Activated CD4-positive, alpha-beta memory T cell treated with anti-CD3 and anti-CD28 coated beads for 36 hours (primary cell): ENCODE measurements at places on chromosomes 16 and 17. TPM values are rescaled to one million over a fixed set of nuclear protein-coding genes. Genes with fewer than 3 reads are reported as not detected.

- no peak overlapping the region for H3K4me3 ChIP-seq
- H3K27ac ChIP-seq, result no peak overlapping the region
- H3K27me3 ChIP-seq, result no peaks in the 10 kb centered on the region
- DNase-seq, result no peak
- H3K4me1 ChIP-seq, result no peaks in the 10 kb centered on the region
These were observed 151.3 kb upstream of the SOX9 start for GRCh38 chr17:71969500-71969899.

The SGCA gene
- not detected for total RNA-seq

The PPY gene
- not detected for total RNA-seq

DNA sequence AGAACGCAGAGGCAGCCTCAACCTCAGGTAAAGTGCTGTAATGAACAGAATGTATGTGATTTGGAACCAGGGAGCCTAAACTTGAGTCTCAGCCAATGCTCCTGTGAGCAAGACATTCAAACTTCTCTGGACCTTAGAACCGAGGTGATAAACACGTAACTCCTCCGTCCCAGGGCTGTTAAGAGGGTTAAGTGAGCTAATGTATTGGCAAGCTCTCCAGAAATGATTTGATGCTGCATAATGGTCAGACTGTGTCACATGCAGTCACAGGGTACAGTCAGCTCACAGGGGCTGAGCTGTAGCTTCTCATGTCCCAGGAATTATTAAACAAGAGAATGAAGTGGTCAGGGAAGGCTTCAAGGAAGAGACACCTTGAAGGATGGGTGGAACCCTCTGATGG is 10.0 kb upstream of the SLC4A1 start:
- no peaks in the 10 kb centered on the region for H3K36me3 ChIP-seq

The TEKT1 gene
- total RNA-seq, result not detected

DNA sequence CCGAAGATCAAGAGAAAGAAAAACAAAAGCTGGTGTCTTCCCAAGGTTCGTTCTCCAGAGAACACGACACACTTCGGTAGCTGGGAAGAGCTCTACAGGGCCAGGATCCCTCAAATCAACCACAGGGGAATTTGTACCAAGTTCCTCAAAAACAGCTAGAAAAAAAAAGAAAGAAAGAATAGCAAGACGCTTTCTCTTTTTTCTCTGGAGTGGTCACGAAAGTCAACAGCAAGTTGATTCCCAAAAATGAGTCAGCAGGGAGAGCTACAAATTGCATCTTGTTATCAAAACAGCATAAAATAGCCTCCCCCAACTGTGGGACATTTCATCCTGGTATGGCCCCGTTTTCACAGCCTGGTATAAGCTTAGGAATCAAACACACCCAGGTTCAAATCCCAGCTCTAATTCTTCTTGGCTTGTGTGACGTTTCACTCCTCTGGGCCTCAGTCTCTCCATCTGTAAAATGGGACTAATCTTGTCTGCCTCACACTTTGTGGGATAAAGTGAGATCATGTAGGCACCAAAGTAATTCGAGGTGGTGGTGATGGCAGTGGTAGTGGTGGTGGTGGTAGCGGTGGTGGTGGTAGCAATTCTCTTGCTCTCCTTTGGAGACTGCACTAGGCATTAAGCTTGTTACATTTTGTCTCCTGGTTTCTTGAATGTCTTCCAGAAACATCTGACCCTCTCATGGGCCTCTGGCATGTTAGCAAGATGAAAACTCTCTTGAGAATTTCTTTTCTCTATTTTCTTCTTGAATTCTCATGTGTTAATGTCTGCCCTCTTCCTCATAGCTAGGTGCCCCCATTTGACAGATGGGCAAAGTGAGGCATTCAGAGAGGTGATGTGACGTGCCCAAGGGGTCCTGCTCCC is 988 bp upstream of the IL21R start:
- peaks cover 33% of the 10 kb centered on the region for H3K36me3 ChIP-seq
- no peak for DNase-seq
- H3K27ac ChIP-seq, result peak overlapping the region; percentile 64
- H3K4me1 ChIP-seq, result peaks cover 36% of the 10 kb centered on the region

The KRT27 gene
- total RNA-seq, result not detected

DNA sequence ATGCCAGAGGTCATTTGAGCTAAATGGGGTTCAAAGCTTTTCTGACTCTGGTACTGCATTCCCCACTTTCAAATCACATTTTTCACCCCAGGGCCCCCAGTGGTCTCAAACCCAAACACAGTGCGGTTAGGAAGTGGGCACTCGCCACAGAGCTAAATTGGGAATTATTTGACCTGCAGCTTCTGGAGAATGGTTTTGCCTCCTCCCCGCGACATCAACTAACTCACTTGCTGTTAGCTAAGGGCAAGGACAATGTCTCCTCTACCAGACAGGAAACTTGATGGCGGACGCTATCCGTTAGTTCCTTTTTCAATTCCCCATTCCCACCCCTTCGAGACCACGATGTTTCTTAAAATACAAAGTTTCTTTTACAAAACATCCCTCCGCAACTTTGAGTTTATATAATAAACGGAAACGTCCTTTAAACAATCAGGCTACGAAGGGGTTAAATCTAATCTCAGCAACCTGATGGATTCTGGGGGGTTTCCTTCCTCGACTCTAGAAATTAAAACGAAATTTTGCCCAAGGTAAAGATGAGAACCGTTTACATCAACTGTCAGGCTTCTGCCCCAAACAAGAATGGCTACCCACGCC is 500 bp upstream of the KAT7 start:
- peaks cover 30% of the 10 kb centered on the region for H3K36me3 ChIP-seq
- DNase-seq, result peak; percentile 31
- H3K4me3 ChIP-seq, result peak overlapping the region; percentile 91

DNA sequence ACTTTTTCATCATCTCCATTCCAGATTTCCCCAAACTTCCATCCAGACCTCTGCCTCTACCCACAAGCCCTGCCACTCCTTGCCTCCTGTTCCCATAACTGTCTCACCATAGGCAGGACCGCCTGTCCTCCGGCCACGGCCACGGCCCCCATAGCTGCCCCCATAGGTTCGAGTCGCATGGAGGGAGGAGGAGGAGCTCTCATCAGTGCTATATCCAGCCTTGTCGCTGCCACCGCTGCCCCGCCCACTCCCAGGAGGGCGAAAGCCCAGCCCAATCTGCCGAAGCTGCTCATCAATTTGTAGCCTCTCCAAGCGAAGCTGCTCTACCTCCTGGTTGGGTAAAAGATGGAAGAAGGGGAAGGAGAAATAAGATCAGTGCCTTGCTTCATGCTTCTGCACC is 3.4 kb upstream of the SOX15 start:
- H3K4me1 ChIP-seq, result no peaks in the 10 kb centered on the region
- peaks cover 45% of the 10 kb centered on the region for H3K36me3 ChIP-seq
- H3K4me3 ChIP-seq, result no peak overlapping the region
- no peak for DNase-seq
- no peak overlapping the region for H3K27ac ChIP-seq
- no peaks in the 10 kb centered on the region for H3K27me3 ChIP-seq

GRCh38 chr17:67312265-67312664 is 54.1 kb downstream of the PSMD12 start:
- no peak overlapping the region for H3K27ac ChIP-seq
- H3K4me3 ChIP-seq, result no peak overlapping the region
- H3K4me1 ChIP-seq, result no peaks in the 10 kb centered on the region
- H3K36me3 ChIP-seq, result no peaks in the 10 kb centered on the region
- DNase-seq, result no peak
- no peaks in the 10 kb centered on the region for H3K27me3 ChIP-seq

The HLF gene
- 3.5 TPM for total RNA-seq

DNA sequence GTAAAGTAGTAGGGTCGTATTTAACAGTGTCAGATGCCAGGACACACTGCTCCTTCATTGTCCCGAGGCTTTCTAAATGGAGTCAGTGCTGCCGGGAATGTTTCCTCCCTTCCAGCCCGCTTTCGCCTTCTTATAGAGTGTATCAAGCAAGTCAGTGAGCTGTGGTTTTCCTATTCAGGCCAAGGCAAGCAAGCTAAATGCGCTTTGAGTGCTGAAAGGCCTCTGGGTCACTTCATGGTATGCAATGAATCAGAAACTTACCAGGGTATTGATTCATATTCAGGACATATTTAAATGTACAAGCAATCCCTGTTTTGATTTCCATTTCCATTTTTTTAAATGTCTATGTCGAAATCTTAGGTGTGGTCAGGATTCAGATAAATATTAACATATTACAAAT is 327.9 kb upstream of the SOX9 start:
- H3K36me3 ChIP-seq, result no peaks in the 10 kb centered on the region
- H3K27ac ChIP-seq, result no peak overlapping the region

The CDRT4 gene
- total RNA-seq, result 6.8 TPM

DNA sequence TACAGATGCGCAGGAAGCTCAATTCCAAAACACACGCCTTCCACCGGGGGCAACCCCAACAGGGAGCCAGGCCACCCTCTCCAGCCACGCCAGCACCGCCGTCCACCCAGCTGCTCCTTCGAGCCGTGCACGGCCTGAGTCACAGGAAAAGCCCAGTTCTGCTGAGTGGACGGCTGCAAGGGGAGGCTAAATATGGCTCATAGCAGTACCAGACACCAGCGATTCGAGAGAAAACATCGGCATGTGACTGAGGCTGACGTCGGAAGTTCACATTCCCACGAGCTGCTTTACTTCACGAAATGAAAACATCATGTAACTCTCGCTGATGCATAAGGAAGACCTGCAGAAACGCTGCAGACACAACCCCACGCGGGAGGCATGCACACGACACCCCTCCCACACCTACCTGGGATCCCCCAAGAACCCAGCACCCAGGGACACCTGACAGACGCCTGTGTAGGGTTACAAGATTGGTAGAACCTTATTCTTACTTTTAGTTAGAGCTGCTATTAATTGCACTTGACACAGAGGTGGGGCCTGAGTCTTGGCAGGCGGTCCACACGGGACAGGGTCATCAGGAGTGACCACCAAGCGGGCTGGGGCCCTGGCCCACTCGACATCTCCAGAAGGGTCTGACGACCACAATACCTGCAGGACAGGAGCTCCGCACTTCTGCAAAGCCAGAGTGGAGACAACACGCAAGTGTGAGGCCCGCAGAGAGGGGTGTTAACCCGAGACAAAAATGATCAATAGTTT is 116.8 kb downstream of the ANKRD11 start:
- H3K36me3 ChIP-seq, result peaks cover 17% of the 10 kb centered on the region
- H3K4me3 ChIP-seq, result no peak overlapping the region
- peaks cover 79% of the 10 kb centered on the region for H3K4me1 ChIP-seq
- no peak overlapping the region for H3K27ac ChIP-seq

DNA sequence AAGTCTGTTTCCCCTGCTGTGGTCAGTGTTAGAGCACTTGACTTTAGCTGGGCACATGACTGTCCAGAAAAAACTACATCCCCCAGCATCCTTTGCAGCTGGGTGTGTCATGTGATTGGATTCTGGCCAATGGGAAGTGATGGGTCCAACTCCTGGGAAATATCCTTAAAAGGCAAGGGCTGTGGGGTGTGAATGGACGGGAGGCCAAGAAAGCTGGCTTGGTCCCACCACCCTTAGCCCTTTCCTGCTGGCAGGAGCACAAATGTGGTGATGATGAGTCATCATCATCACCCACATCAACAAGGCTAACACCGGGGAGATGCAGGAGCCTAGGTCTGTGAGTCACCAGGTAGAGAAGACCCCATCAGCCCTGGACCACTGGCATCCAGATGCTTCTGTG is 341.7 kb downstream of the C16orf95 start:
- no peak for DNase-seq
- H3K27ac ChIP-seq, result no peak overlapping the region
- H3K27me3 ChIP-seq, result no peaks in the 10 kb centered on the region
- H3K36me3 ChIP-seq, result no peaks in the 10 kb centered on the region

The CCP110 gene
- total RNA-seq, result 26.3 TPM

- H3K4me1 ChIP-seq, result no peaks in the 10 kb centered on the region
- no peak for DNase-seq
- peaks cover 6% of the 10 kb centered on the region for H3K36me3 ChIP-seq
- H3K27ac ChIP-seq, result no peak overlapping the region
- no peaks in the 10 kb centered on the region for H3K27me3 ChIP-seq
These were observed 24.7 kb downstream of the UNKL start for GRCh38 chr16:1389762-1390161.

DNA sequence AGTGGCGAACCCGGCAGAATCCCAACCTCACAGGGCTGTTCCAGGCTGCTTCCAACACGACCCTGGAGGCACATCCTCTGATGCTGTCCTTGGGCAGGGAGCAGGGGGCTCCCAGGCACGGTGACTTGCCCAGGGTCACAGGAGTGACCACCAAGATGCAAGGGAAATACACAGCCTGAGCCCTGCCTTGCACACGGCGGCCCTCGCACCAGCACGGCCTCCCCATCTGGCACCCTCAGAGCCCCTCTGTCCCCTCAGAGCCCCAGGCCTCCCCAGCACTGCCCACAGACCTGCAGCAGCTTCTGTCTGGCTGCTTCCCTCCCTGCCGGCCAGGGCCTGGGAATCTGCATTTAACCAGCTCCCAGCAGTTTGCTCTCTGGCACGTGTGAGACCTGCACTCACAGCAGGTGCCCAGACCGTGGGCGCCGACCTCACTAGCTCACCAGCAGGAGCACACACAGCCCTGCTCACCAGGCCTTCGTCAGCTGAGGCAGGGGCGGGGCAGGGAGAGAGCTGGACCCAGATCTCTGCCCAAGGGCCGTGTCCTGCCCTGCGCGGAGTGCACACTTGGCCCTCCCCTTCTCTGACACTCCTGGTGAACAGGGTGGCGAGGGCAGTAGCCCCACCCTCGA is 29.7 kb upstream of the ZC3H18 start:
- H3K27ac ChIP-seq, result no peak overlapping the region
- H3K27me3 ChIP-seq, result peaks cover 1% of the 10 kb centered on the region
- peaks cover 14% of the 10 kb centered on the region for H3K36me3 ChIP-seq

The ZNF771 gene
- total RNA-seq, result 5.4 TPM

The LLGL2 gene
- 17.1 TPM for total RNA-seq
